H9 (cell line): ENCODE measurements at places on chromosomes 2 and 18.

- peak overlapping the region; percentile 88 for H3K4me3 ChIP-seq
- peaks cover 13% of the 10 kb centered on the region for H3K36me3 ChIP-seq
- H3K27ac ChIP-seq, result no peak overlapping the region
- no peak for DNase-seq
- no peaks in the 10 kb centered on the region for H3K27me3 ChIP-seq
- no peaks in the 10 kb centered on the region for H3K4me1 ChIP-seq
Observed at GRCh38 chr2:23940718-23941620, 706 bp downstream of the UBXN2A start.

DNA sequence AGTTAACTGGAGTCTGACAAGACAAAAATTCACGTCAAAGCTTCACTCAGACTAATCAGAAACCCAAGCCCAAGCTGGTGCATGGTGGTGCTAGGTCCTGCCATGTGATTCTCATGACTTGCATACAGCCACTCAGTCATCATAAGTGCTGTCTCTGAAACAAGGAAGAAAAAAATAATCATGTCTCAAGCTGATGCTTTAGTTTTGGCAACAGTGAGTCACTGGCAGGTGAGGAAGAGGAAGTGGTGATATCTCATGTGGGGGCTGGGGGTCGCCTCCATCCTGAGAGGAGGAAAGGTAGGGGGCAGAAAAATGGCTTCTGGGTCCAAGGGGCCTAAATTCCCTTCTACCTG, 136.3 kb downstream of the TMEM163 start:
- DNase-seq, result no peak
- H3K27ac ChIP-seq, result no peak overlapping the region
- no peak overlapping the region for H3K4me3 ChIP-seq
- H3K36me3 ChIP-seq, result no peaks in the 10 kb centered on the region

DNA sequence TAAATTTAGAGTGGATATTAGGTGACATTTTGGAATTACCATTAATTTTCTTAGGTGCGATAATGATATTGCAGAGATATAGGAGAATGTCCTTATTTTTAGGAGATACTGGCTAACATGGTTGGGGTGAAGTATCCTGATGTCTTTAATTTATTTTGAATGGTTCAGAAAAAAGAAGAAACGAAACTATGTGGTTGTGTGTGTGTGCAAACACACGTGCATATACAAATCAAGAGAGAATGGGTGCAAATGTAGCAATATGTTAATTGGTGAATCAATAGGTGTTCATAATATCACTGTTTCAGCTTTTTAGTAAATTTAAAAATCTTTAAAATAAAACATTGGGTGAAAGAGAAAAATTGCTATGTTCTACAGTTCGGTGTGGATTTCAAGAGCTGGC, 140.9 kb downstream of the DIS3L2 start:
- no peaks in the 10 kb centered on the region for H3K36me3 ChIP-seq
- H3K27me3 ChIP-seq, result no peaks in the 10 kb centered on the region
- H3K27ac ChIP-seq, result no peak overlapping the region
- no peak for DNase-seq

- DNase-seq, result no peak
- no peak overlapping the region for H3K4me3 ChIP-seq
- no peaks in the 10 kb centered on the region for H3K27me3 ChIP-seq
- H3K36me3 ChIP-seq, result peaks cover 5% of the 10 kb centered on the region; the same call in 2 of the 3 replicates
- H3K27ac ChIP-seq, result no peak overlapping the region
- H3K4me1 ChIP-seq, result no peaks in the 10 kb centered on the region
Observed at GRCh38 chr2:45312275-45312674, 298.8 kb downstream of the SRBD1 start.

GRCh38 chr2:215967590-215968378, 45.6 kb downstream of the MREG start:
- no peaks in the 10 kb centered on the region for H3K27me3 ChIP-seq
- no peak overlapping the region for H3K27ac ChIP-seq
- no peak overlapping the region for H3K4me3 ChIP-seq
- H3K4me1 ChIP-seq, result no peaks in the 10 kb centered on the region
- DNase-seq, result no peak

DNA sequence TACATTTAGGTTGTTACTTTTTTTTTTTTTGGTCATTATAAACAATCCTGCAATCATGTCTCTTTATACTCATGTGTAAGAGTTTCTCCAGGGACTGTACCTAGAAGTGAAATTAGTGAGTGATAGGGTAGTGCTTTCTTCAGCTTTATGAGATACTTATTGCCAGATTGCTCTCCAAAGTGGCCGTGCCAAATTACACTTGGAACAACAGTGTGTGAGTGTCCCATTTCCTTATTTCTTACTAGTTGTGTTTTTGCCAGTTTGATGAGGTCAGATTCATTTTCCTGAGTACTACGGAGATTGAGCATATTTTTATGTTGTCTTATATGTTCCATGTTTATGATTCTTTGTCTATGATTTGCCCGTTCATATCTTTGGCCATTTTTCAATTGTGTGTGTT, 39.2 kb downstream of the GALNT1 start:
- no peak overlapping the region for H3K4me3 ChIP-seq
- no peaks in the 10 kb centered on the region for H3K4me1 ChIP-seq

GRCh38 chr2:108414945-108415344, 34.1 kb upstream of the GCC2 start:
- no peak for DNase-seq
- H3K27ac ChIP-seq, result no peak overlapping the region
- H3K36me3 ChIP-seq, result no peaks in the 10 kb centered on the region
- H3K27me3 ChIP-seq, result no peaks in the 10 kb centered on the region

DNA sequence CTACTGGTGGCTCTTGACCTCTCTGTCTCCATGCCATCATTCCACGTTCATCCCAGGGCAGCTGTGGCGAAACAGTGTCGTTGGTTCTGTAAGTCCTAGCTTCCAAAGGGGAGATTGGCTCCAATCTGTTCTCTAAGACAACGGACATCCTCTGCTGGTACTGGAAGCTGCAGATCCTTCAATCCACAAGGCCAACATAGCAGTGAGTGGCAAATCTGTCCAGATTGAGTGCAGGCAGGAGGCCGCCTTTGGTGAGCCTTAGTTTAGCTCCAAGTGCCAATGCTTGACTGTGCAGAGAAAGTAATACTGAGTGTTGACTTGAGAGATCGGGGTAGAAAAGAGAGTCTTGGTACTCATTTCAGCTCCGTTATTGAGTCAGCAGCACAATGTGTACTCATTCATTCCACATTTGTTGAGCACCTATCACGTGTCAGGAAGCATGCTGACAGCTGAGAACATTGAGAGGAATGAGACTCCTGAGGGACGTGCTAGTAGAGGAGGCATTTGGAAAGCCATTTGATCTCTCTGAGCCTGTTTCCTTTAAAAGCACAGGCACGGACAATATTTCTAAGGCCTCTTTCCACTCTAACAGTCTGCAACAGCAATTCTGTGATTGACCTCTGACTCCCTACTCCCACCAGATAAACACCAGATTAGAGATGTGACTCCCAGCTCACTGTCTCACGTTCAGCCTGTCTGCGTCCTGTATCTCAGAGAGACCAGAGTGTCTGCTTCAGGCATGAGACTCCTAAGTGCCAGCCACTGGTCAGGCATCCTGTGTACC, 306.0 kb downstream of the CLIP4 start:
- H3K27ac ChIP-seq, result no peak overlapping the region
- no peak overlapping the region for H3K4me3 ChIP-seq
- no peaks in the 10 kb centered on the region for H3K36me3 ChIP-seq
- H3K4me1 ChIP-seq, result peaks cover 6% of the 10 kb centered on the region; the same call in 1 of the 2 replicates

DNA sequence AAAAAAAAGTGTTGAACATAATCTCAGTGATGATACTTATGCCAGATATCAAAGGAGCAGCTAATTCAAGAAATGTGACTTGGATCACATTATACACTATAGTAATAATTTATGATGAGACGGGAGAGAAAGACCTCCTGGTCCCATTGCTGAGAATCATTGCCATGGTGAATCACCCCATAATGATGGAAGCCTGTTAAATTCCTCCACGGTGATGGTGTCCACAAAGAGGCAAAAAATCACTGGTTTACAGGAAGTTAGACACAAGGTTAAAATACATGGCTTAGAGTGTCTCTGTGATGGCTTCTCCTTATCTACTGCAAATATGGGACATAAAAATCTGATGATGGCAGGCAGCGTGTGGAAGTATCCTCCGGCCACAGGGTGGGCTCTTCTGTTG, 210.0 kb downstream of the CDH2 start:
- H3K36me3 ChIP-seq, result no peaks in the 10 kb centered on the region; the same call in none of the 2 replicates
- no peaks in the 10 kb centered on the region; the same call in 1 of the 2 replicates for H3K4me1 ChIP-seq
- H3K27ac ChIP-seq, result no peak overlapping the region
- no peak for DNase-seq
- no peaks in the 10 kb centered on the region for H3K27me3 ChIP-seq

- DNase-seq, result no peak
- H3K36me3 ChIP-seq, result no peaks in the 10 kb centered on the region
- no peak overlapping the region for H3K4me3 ChIP-seq
- H3K27ac ChIP-seq, result no peak overlapping the region
- no peaks in the 10 kb centered on the region for H3K4me1 ChIP-seq
Observed at GRCh38 chr18:67199993-67200617, 316.4 kb downstream of the DSEL start.

DNA sequence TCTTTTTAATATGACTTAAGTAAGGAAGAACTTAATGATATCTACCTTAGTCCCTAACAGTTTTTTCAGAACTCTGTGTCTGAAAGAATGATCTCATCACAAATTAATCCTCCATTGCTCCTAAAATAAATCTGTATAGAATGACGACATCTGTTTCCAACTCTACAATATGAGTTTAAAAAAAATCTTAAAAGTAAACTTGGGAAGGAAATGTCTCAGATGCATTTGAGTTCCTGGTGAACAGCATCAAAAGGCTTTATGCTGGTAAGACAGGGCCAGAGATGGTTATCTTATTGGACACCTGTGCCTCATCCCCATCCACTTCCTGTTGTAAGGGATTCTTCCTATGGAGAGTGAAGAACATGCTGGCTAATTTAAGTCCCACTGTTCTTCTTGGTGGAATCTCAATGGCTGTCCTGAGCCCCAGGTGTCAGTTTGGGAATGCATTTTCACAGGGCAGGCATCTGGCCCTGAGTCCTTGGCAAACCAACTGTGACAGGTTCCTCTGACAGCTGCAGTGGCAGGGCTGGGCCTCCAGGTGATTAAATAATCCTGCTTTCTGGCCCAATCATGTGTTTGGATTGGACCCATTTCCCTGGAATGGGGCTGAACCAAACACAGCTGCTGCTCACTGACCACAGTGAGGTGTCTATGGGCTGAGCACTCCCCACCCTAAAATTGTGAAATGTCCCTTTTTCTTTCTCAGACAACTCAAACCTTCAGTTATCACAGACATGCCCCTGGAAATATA, 12.9 kb upstream of the NCKAP5 start:
- DNase-seq, result no peak
- no peak overlapping the region for H3K4me3 ChIP-seq
- no peak overlapping the region for H3K27ac ChIP-seq
- no peaks in the 10 kb centered on the region for H3K36me3 ChIP-seq

DNA sequence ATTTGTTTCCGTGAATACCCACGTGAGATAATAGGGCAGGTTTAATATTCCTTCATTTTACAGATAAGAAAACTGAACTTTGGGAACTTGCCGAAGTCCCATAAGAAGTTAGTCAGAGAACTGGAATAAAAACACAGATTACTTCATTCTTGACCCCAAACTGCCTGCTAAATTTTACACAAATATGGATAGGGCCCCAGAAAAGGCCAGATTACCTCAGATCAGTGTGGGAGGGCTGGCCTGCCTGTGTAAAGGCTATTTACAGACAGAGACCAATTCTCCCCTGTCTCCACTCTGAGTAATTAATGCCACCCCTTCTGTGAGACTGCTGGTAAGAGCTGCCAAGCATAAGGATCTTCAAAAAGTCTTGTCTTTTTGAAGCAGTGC, 139.2 kb downstream of the MGAT5 start:
- H3K4me3 ChIP-seq, result no peak overlapping the region
- H3K27ac ChIP-seq, result no peak overlapping the region
- no peaks in the 10 kb centered on the region; the same call in 2 of the 3 replicates for H3K36me3 ChIP-seq
- no peak for DNase-seq
- H3K27me3 ChIP-seq, result no peaks in the 10 kb centered on the region
- H3K4me1 ChIP-seq, result no peaks in the 10 kb centered on the region

DNA sequence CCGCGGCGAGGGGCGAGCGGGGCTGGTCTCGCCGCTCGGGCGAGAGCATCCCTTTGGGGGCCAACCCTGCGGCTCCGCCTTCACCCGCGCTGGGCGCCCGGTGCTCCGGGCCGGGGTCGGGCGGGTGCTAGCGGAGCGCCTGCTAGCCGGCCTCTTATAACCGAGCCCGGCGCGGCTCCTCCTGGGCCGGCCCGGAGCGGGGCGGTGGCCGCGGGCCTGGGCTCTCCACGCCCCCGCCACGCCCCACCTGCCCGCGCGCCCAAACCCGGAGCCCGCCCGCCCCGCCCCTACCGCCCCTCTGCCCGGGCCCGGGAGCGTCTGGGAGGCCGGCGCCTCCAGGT, at the start of gene FOXI3:
TSS of gene FOXI3 (minus strand) at position 129 of the 341 bp plus-strand sequence. CDS start 158 bp downstream, outside the sequence.
- no peaks in the 10 kb centered on the region for H3K4me1 ChIP-seq
- H3K36me3 ChIP-seq, result peaks cover 4% of the 10 kb centered on the region; the same call in 1 of the 3 replicates
- no peak within 1 kb of the TSS for H3K27ac ChIP-seq
- peaks cover 12% of the 10 kb centered on the region; the same call in 1 of the 2 replicates for H3K27me3 ChIP-seq
- peak within 1 kb of the TSS; percentile 78 for H3K4me3 ChIP-seq

DNA sequence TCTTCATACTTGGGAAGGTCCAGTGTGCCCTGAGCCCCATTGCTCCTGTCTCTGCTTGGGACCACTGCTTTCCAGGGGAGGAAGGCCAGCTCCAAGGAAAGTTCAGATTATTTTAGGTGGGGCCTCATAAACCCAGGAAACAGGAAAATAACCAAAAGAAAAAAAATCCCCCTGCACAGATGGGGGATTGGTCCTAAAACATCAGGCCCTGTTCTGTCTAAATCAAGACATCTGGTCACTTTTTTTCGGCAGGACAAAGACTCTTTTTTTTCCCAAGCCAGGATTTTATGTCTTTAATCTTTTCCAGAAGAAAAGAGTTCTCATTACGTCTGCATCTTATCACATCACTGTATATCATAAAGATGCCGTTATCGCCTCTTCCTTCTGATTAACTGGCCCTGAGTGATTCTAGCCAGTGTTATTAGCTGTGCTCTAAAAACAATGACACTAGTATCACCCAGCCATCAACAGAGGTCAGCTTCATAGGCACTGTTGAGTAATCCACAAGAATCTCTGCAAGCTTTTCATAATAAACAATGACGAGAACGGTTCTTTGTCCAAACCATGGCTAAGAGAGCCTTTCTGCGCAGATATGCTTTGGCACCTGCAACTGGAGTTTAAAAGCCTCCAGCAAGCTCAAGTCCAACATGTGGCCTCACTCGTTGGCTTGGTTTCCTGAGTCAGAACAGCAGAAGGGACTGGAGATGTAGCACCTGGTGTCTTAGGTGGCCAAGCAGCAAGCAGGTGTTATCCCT, 138.2 kb downstream of the VAPA start:
- DNase-seq, result no peak
- H3K36me3 ChIP-seq, result no peaks in the 10 kb centered on the region
- H3K4me3 ChIP-seq, result no peak overlapping the region
- H3K4me1 ChIP-seq, result no peaks in the 10 kb centered on the region

GRCh38 chr2:150140777-150141176, 346.7 kb downstream of the RND3 start:
- H3K4me3 ChIP-seq, result no peak overlapping the region
- no peak for DNase-seq
- H3K27ac ChIP-seq, result no peak overlapping the region
- H3K36me3 ChIP-seq, result no peaks in the 10 kb centered on the region
